T-helper 17 cell (primary cell): ENCODE measurements at places on chromosomes 4 and X.

DNA sequence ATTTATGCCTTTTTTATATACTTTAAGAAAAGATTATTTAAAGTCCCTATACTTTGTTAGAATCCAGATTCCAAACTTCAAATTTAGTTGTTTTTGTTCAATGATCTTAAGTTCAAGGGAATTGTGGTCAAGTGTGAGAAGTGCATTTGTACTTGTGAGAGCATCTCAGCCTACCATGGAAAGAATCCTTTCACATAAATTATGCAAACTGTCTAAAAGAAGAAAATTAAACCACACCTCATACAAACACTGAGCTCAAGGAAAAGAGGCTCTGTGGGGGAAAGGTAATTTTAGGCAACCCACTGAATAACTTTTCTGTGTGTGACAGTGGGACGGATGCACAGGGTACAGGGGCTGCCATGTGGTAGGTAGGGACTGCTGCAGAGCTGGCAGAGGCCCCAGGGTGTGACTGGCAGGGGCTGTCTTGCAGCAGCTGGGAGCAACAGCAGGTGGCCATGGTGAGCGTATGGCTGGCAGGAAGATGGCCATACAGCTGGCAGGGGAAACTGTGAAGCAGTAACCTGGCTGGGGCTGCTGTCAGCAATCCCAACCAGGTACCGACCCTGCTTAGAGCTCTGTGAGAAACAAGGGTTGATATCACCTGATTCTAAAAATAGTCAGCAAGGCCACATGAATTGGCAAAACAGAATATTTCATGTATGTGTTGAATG lies 130.6 kb downstream of the UGT8 start:
- DNase-seq: no peak

- no peak for DNase-seq
Observed at GRCh38 chrX:72652082-72652481, 62.0 kb downstream of the PHKA1 start.

DNA sequence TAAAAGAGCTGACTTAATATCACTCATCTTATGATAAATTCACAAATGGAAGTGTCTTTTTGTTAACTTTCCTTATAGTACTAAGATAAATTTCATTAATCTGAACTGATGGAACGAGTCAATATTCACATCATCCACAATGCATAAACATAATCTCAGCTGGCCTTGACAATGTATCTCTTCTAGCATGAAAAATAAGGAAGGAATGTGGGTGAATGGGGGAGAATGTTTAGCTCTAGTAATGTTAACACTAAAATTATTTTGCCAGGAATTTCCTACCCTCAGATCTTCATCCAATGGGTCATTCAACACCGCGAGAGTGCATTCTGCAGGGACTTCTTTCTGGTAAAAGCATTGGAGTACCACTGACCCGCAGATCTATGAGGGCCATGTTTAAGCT lies 15.8 kb downstream of the TRPC3 start:
- DNase-seq: no peak

DNA sequence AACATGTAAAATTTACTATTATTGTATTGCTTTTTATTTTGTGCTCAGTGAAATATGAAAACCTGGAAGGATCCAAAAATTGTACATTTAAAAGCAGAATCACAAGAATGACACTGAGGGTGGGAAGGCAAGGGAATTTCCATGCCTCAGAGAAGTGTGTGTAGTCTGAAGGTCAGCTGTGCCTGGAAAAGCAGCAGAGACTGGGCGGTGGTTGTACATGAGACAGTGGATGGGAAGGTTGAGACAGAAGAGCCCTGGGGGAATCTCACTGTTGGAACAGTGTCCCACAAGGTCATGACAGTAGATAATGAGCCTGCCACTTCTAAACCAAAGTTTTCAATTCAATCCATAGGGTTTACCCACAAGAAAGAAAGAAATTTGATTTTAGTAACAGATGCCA lies 17.1 kb upstream of the ANTXR2 start:
- DNase-seq: no peak

DNA sequence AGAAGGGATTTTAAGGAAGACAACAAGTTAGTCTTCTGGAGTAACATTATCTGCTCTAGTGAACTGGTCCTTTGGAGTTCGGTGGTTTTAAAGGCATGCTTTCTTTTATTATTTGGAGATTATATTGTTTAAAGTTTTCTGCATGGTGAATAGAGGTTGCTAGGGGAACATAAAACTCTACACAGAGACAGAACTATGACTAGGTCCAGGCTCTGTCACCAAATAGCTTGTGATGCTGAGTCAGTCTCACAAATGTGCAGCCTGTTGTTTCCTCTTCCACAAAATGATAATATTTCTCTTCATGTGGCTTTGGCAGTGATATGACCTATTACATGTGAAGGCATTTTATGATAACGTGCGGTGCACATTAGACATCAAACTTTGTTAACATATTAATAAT lies 132.6 kb downstream of the PACRGL start:
- DNase-seq: no peak

- no peak for DNase-seq
Observed at GRCh38 chr4:94253036-94253435, 45.4 kb downstream of the SMARCAD1 start.

GRCh38 chr4:79679859-79680258 lies 271.8 kb upstream of the GK2 start:
- DNase-seq: no peak

DNA sequence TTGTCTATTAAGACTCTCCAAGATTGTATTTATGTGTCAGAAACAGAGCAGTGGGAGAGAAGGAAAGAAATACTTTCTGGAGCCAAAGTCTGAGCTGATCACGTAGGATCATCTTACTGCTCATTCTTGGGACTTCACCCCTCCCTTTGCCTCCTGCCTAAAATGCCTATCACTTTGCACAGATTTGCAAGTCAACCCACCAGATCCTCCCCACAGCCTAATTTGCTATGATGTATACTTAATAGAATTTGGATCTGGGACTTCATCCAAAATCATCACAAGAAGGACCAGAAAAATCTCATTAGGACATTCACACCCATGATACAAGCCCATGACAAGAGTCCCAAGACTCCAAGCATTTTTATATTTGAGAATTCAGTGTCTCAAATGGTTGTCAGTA lies 290.2 kb downstream of the FBXW7 start:
- DNase-seq: no peak

- no peak for DNase-seq
Observed at GRCh38 chr4:99507349-99507748, 3.5 kb upstream of the C4orf17 start.

DNA sequence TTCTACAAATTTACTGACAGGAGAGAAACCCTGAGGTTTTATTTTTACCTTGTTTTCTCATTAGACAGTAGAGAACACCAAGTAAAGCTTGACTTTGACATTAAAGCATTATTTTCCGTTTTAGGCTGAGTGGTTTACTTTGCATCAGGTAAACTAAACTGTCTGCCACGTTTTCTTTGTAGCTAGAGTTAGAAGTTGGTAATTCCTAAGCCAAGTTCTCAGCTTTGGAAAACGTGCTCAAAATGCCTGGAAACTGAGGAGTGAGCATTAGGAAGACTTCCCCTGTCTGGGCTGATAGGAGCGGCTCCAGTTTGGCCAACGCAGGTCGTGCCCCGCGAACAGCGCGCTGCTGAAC lies 819 bp downstream of the PDLIM3 start:
- no peak for DNase-seq

- DNase-seq: no peak
Observed at GRCh38 chr4:26590639-26591038, 6.8 kb downstream of the TBC1D19 start.

DNA sequence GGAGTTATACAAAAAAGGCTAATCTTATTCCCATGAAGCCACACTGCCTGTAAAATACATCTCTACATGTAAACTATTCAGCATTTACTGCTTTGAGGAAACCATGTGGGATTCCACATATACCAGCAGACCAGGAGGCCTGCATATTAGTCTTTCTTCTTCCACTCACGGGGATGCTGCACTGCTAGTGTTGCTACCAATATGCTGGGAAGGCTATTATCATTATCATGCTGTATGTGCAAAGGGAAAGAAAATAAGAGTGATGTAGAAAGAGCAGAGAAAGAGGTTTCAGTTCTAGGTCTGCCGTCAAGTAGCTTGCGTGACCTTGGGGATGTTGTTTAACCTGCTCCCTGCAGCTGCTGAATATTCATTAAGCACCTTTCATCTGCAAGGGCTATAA lies 61.0 kb downstream of the MGST2 start:
- DNase-seq: no peak
